Memory B cell (primary cell): ENCODE measurements at places on chromosomes 7 and 10.

DNA sequence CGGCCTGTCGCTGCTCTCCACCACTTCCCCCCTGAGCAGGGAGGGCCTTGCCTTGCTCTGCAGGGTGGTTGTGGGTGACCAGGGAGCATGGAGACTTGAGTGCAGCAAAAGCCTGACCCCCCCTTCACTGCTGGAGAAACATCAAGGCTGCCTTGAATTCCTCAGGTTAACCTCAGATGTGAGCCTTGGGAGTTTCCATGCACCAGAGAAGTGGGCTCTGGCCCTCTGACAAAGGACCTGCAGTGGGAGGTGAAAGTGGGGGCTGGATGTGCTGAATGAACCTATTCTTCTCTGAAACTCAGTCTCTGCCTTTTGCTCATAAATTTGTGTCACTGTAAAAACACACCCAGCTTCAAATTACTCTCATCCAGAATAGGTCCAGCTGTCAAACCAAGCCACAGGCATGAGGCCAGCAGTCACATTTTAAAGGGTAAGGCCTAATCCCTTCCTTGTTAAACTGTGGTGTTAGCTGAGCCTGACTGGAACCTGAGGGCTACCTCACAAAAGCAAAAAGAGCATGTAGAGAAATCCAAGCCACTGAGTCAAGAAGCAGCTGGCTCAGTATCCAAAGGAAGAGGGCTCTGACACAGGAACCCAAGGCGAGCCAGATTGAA lies 356.8 kb downstream of the CCSER2 start:
- no peak for DNase-seq

- no peak for DNase-seq
Measured at GRCh38 chr10:82552267-82552666, 677.3 kb downstream of the NRG3 start.

- no peak for DNase-seq
Measured at GRCh38 chr7:140263277-140263676, 86.5 kb upstream of the KDM7A start.

- DNase-seq = no peak
Measured at GRCh38 chr7:95777269-95777668, 4.9 kb downstream of the DYNC1I1 start.

- no peak for DNase-seq
Measured at GRCh38 chr7:65230231-65230630, 143.4 kb upstream of the ZNF92 start.

DNA sequence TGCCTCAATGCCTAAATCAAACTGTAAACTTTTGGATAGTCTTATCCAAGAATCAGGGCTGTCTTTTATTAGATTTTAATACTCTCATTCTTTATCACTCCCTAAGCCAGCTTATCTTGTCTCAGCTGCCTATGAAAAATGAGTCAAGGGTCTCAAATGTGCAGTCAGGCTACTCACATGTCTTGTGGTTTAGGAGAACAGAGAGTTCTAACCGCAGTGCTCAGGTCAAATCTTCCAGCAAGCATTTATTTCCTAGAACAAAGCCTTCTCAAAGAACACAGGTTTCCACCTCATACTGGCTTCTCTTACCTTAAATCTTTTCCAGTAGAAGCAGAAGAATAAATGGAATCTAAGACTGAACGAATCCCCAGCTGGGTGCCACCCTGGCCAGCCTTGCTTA lies 23.5 kb downstream of the HTR5A start:
- DNase-seq = no peak

DNA sequence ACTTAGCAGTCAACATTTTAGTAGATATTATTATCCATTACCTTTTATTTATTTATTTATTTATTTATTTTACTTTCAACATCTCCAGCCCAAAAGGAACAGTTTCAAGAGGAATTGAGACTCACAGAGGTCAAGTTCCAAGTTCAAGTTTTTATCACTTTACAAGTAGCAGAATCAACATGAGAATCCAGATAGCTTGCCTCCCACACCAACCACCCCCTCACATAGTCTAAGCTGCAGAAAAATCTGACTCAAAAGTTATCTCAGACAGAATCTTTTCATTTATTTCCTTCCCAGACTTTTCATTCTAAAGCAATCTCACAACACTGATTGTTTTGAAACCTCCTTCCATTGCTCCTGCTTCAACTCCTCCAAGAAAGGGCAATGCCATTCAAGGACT lies 129.6 kb downstream of the GRM3 start:
- no peak for DNase-seq

GRCh38 chr10:27359792-27360355 lies 119.3 kb upstream of the ACBD5 start:
- no peak for DNase-seq

GRCh38 chr7:72409638-72410015 lies 2.5 kb downstream of the CALN1 start:
- no peak for DNase-seq

DNA sequence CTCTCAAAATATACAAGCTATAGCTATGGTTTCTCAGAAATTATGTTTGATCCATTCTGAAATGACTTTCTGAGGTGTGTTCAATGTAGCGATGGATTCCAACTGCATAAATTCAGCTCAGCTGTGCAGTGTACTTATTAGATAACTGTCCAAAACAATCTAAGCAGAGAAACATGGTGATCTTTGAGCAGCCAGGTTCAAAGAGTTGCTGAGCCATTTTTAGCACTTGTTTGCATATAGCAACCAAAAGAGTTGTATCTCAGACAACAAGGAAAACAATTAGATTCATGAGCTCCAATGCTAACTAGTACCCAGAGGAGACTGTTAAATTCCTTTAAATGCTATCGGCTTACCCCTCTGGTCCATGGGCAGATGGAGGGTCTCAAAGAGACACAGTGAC lies 15.9 kb upstream of the KCNIP2 start:
- no peak for DNase-seq

DNA sequence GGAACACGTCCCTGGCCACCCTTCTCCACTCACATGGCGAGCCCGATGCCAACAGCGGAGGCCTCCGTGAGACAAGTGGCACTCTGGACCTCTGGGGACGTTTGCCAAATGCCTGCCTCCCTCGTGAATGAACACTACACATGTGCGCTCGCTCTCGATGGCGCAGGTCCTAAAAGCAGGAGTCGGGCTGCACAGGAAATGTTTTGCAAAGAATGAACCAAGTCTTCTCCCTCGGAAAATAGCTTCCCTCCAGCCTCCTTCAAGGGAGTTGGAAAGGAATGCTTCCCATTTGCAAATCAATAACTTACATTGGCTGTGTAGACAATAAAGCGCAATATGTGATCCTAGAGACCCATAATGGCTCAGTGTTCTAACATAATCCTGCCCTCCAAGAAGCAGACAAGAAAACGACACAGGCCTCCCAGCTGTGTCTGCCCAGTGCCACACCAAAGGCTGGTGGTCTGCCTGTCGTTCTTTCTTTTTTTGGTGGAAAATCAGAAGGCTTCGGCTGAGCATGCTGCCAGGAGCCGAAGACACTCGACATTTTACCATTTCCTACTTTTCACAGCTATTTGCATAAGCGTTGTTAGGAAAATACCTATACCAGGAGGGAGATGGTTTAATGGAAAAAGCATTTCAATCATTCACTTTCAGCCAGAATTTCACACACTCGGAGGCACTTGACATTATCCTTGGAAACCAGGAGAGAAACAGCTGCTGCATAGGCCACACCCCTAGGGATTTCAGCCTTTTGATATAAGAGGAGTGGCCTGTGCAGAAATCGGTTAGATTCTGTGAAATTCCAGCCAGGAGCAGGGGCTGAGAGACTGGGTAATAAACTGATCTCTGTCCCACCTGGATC lies 38.4 kb downstream of the ATXN7L1 start:
- DNase-seq = no peak

DNA sequence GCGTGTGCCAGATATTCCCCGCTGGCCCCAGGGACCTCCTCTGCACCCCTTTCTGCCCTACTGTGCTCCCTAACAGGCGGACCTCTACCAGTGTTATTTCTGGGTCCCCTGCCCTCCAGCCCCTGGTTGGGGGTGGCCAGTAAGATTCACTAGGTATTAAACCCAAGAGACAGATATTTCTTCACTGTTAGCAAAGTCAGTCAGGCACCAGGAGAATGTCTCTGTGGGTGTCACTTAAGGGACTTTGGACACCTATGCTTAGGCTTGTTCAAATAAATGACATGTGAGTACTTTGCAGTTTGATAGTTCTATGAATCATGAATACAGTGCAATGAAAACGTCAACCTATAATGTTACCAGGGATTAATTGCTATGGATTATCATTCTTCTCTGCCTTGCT lies 234.3 kb upstream of the IGFBP3 start:
- no peak for DNase-seq

- DNase-seq = no peak
Measured at GRCh38 chr10:9291081-9291480, 1236.6 kb downstream of the GATA3 start.
